ENCODE measurements at places on chromosomes 3 and 15. TPM values are rescaled to one million over a fixed set of nuclear protein-coding genes. Genes with fewer than 3 reads are reported as not detected.

The DNAH12 gene
- total RNA-seq = under 0.01 TPM

The SPTBN5 gene
- total RNA-seq = under 0.01 TPM

The ANKRD63 gene
- under 0.01 TPM for total RNA-seq

The KIF7 gene
- 5.0 TPM for total RNA-seq

GRCh38 chr15:81425905-81426304 lies 51.9 kb upstream of the TMC3 start:
- no peak for DNase-seq

GRCh38 chr3:136332776-136333175 lies 82.6 kb downstream of the PCCB start:
- peak; percentile 92 for DNase-seq

DNA sequence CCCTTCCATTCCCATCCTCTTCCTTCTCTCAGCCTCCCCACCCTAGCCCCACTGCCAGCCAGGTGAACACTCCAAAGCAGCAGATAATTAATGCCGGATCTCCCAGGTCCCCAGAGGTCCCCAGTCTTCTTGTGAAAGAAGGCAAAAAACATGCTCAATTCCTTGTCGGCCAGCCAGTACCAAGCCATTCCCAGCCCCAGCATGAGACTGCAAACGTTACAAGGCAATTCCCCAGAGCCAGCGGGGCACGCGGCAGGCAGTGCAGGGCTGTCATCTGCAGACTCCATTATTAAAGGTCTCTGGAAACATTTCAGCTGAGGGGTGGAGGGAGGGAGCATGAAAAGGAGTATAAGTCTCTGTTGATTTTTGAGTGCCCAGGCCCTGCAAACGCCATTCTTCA lies 117.8 kb downstream of the XXYLT1 start:
- DNase-seq = peak; percentile 17

DNA sequence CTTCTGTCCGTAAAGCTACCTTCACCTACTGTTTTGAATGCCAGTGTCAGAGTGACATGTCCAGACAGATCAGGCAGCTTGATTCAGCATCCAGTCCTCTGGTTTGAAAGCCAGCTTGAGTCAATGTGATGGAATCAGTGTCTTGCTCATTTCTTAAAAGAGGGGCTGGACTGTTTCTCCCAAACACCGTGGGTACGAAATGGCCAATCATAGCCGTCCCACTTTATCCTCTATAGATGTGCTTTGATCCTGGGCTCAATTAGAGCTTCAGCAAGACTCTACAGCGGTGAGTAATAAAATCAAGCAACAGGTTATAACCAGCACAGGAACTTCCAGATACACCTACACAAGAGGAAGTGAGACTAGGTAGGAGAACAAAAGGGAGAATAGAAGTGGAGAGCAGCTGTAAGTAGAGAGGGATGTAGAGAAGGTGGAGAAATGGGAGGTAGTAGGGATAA lies 17.0 kb upstream of the OR5K1 start:
- DNase-seq = no peak

- no peak for DNase-seq
Measured at GRCh38 chr3:2741516-2741915, 368.7 kb downstream of the IL5RA start.

DNA sequence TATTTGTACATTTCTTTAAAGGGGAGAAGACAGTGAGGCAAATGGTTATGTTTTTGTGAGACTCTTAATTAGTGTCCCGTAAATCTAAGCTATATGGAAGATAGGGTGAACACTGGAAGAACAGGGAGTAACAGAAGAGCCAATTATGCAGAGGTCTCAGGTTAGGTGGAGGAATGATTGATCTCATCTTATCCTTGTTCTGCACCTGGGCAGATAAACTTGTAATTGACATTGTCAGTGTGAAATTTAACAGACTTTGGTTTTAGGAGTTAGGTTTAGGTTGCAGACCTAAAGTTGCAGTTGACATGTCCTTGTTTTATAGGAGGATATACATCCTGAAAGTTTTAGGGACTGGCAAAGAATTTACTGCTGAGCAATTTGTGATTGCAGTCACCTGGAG lies 3.1 kb upstream of the TWF2 start:
- no peak for DNase-seq

DNA sequence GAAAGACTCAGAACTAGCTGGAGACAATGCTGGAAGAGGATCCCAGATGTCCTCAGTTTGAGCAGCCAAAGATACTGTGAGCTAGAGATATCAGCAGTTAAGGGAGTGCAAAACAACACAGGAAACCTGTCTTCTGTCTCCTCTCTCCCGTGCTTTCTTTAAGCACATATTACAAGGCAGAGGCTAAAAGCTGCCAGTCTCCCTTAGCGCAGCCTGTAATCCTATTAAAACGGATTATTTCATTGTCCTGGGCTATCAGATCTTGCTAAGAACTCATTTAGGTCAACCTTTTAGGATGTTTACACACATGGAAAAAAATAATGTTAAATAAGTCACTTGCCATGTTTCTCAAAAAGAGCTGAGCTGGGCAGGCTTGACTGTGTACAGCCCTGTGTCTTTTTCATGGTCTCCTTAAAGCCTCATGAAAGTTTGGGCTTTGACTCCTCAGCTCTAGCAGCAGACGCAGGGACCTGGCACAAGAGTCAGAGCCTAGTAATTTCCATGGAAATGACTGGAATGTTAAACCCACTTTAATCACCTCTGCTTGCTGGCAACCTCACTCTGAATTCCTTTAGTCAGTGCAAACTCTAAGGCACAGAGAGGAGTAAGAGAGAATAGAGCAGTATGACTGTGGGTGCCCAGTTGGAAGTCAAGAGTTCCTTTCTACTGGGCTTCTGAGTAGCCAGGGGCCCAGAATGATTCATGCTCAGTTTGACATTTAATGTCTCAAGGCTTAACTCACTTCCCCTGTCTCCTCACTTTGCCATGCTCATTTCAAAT lies 491.9 kb downstream of the NTRK3 start:
- peak; percentile 72 for DNase-seq

GRCh38 chr3:197495999-197496745 lies 59.6 kb downstream of the BDH1 start:
- no peak for DNase-seq

All from IMR-90 (cell line).